ENCODE measurements at places on chromosomes 11 and 22. TPM values are rescaled to one million over a fixed set of nuclear protein-coding genes. Genes with fewer than 3 reads are reported as not detected.

DNA sequence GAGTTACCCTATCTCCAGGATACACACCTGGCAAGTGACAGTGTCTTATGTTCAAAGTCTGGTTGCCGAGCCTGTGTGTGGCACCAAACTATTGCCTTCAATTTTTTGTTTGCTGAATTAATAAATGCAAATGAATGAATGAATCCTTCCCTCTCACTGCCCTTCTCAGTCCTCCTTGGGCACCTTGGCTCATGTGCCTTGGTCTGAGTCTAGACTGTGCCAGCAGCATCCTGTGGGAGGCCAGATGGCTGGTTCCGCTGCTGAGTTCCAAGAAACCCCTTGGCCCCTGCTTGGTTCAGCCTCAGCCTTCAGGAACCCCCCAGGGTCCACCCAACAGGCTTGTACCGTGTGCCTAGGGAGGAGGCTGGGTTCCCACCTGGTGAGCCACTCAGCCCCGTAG is 31.0 kb downstream of the TOB2 start:
- DNase-seq, result no peak

DNA sequence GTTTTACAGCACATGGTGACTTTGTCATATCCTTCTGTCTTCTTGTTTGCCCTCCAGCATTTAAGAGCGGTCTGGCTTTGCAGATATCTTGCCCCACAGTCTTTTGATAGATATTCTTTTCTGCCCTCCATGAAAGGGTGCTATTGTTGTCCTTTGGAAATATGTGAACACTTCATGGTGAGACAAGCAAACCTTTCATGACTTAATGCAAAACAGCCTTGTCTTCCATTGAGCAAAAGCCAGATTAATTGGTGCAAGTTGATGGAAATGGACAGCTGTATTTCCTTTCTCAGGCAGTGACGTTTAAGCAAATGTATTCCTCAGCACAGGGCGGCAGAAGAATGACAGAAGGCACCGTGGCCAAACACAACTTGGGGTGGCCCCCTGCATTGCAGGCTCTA is 4.4 kb downstream of the DCPS start:
- peak; percentile 89 for DNase-seq

GRCh38 chr22:43990044-43990443 is 34.1 kb upstream of the PARVB start:
- no peak for DNase-seq

DNA sequence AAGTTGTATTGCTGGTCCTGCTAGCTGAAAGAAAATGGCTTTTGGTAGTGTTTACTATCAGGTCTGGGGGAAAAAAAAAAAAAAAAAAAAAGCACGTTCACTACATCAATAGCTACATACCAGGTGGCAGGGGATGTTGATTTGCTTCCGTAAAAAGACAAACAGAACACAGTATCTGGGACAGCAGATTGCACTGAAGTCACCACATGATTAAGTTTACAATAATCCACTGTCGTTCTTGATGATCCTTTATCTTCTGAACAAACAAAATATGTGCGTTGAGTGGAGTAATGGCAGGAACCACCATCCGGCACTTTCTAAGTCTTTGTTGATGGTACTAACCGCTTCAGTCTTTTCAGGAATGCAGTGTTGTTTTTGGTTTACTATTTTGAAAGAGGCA is 48.7 kb downstream of the DDX6 start:
- DNase-seq, result no peak

Gene VWCE
- total RNA-seq, result 1.2 TPM

Gene APOA5
- total RNA-seq, result not detected

Gene CDCA5
- 62.1 TPM for total RNA-seq

Gene HPS5
- total RNA-seq, result 34.6 TPM

Gene CABP4
- 1.2 TPM for total RNA-seq

DNA sequence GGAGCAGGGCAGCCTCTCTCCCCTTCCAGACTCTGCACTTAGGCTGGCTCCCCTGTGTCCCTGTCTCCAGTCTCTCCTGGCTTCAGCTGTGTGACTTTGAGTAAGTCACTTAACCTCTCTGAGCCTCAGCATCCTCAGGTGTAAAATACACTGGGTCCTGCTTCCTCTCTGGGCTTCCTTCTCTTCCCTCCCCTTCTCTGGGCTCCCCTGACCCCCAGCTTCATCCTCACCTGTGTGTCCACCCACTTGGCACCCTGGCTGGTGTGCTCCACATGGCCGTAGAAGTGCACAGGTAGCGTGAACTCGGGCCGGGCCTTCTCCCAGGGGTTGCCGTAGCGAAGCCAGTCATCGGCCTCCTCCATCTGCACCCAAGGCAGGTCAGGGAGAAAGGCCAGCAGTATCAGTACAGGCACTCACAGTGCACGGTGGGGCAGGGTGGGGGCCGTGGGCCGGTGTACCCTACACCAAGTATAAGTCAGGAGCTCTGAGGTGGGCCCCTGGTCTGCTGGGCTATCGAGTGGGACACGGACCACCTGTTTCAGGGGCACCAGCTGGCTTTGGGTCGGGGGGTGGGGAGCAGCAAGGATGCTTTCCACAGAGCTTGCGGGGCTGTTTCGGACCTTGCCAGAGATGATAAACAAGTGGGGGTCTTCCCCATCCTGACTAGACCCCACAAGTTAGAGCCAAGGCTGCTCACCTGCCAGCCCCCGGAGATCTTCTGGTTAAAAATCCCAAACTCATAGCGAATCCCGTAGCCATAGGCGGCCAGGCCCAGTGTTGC is 2.0 kb downstream of the PYGM start:
- no peak for DNase-seq
